ENCODE measurements at places on chromosomes 7 and 10.

- DNase-seq, result no peak
Measured at GRCh38 chr7:109901926-109902325, 1189.0 kb upstream of the LRRN3 start.

GRCh38 chr10:78963074-78964034 lies 105.4 kb upstream of the ZMIZ1 start:
- no peak for DNase-seq

- DNase-seq, result peak; percentile 33
Measured at GRCh38 chr10:93080350-93081046, 6.8 kb downstream of the CYP26A1 start.

- DNase-seq, result no peak
Measured at GRCh38 chr10:86188796-86189558, 177.6 kb downstream of the GRID1 start.

GRCh38 chr10:131937836-131938235 lies 37.0 kb downstream of the PPP2R2D start:
- DNase-seq, result no peak

- DNase-seq, result no peak
Measured at GRCh38 chr10:34880817-34881216, 65.7 kb upstream of the PARD3 start.

DNA sequence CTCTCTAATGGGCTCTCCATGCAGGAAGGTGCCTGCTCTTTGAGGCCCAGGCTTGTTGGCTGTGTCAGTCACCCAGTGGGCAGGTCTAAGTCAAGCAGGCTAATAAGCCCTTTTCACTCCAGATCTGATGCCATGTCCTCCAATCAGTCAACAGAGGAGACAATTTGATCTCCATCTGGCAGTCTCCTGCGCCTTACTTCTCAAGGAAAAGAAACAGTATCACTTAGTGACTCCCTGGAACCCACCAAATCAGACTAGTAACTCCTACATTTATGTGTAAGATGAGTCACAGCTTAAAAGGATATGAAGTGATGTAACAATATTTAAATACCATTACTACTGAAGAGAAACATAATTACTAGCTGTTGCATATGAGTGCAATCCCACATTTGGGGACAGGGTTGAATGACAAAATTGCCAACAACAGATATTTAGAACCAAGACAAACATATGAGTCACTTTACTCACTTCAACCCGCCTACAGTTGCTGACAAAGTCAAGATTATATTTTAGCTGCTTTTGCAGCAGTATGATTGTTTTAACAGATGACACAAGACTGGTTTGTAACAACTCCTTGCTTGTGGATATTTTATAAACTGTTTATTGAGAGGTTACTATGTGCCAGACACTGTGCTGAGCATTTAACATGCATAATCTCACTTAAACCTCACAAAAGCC lies 72.1 kb downstream of the USP6NL start:
- DNase-seq, result no peak

DNA sequence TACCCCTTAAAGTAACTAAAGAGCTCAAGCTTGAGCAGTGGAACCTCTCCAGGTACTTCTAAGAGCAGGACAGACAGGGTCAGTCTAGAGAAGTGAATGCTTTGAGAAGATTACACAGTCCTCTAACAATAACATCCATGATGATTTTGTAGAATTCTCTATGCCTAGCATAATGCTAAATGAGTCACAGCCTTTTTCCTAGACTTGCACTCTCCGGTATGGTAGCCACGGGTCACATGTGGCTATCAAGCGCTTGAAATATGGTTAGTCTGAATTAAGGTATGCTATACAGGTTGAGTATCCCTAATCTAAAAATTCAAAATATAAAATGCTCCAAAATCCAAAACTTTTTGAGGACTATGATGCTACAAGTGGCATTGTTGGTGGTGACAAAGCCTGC lies 166.6 kb upstream of the MKLN1 start:
- no peak for DNase-seq

DNA sequence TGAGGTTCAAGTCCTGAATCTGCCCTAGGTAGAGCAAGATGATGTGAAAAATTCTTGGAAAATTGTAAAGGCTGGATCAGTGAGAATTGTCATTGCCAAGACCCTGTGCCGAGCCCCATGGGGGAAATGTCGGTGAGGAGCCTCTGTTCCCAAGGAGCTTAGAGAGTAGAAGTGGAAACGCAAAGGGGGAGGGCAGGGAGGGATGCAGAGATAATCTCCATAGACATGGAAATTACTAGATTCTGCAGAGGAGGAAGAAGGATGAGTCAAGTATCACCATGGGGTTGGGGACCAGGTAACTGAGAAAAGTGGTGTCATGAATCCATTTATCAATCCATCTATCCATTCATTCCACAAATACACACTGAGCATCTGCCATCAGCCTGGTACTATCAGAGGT lies 26.0 kb downstream of the DUSP5 start:
- DNase-seq, result no peak

DNA sequence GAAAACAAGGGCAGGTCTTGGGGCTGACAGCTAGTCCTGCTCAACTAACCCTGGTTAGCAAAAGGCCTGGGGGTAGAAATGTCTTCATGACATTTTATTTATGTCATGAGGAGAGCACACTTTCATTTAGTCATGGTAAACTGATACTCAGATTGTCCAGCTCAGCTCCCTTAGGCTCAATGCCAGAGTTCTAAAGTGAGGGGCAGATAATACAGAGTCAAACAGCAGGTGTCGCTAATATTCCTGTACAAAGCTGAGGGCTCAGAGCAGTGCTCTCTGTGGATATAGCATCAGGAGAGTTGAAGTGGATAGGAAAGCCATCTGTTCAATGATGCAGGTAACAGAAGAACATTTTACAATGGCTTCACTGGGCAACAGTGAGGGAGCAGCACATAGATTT lies 26.8 kb upstream of the CALCR start:
- DNase-seq, result no peak

DNA sequence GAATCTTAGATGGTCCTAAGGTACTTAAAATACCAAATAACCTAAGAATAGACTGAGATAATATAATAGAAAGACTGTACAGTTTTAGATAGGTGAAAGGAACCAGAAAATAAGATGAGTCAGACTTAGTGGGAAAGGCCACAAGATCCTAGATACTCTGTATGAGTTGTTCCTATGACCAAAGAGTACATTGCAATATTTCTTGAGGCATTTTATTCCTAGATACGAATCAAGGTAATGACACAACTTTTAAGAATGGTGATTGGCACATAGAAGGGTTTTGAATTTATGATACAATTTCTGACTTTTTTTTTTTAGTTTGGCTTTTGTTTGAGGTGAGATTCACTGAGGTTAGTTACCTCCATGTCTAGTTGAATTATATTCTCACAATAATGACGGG lies 30.2 kb downstream of the MGAM start:
- DNase-seq, result no peak

DNA sequence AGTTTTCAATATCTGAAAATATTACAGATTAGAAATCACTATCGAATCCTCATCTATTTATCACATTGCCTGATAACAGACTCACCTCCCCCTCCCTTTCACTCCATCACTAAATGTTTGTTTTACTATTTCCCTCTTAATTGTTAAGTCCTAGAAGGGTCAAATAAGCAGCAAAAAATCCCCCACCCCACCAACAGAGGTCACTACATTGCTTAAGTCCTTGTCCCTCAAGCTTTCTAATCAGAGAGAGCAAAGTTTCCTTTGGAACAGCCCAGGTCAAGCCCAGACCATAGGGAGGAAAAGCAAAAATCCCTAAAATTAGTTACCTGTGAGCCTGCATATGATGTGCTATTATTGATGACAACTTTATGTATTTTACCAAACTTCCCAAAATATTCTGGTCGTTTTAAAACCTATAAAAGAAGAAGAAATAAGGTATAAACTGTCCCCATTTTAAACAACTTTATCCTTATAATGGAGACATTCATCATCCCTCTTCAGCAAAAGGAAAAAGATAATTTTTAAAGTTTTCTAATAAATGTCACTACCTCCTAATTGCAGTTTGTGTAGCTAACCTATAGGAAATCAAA lies 95.0 kb downstream of the CNOT4 start:
- no peak for DNase-seq

GRCh38 chr10:10482613-10483012 lies 535.1 kb upstream of the CELF2 start:
- no peak for DNase-seq

DNA sequence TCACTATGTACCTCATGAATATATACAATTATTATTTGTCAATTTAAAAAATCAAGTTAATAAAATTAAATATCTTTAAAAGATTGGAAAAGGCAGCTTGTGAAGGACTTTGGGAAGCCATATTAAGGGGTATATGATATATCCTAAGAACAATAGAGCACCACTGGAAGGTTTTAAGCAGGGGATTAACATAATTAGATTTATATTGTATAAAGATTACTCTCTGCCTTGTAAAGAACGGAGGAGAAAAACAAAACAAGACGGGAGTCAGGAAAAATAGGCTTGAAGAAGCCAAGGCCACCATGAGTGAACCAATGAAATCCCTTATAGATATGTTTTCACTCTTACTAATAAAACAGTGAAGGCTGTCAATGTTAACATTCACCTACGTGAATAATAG lies 11.1 kb upstream of the CNNM1 start:
- no peak for DNase-seq

DNA sequence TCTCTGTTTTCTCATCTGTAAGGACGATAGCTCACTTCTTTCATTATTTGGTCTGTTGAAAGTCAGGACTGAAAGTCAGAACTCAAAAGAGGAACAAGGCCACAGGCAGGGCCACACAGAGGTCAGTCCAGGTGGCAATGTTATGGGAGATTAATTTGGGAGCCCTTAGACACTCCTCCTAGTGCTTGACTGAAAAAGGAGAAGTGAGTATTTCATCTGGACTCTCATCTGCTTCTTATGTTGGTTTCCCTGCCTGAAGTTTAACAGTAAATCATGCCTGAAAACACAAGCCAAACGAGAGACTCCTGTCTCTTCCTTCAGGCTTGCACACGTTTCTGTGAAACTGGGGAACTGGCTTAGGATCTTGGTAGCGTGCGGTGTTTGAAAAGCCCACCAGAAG lies 248.5 kb downstream of the BUB3 start:
- no peak for DNase-seq

- no peak for DNase-seq
Measured at GRCh38 chr10:11616021-11616420, 4.6 kb upstream of the USP6NL start.

DNA sequence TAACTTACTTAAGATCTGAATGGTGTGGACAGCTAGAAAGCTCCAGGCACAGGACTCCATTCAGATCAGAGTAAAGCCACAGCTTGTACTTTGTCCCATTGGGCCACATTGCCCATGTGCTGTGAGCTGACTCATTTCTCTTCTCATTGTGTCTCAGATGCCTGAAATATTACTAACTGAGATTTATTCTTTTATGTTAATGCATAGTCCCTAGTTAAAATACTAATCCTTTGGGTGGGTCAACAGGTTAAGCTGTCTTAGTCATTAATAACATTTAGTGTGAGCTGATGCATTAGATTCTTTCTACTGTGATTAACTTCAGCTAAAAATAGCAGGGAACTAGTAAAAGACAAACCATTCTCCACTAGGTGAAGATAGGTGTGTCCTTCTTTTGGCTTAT lies 104.7 kb upstream of the ARMC3 start:
- no peak for DNase-seq

DNA sequence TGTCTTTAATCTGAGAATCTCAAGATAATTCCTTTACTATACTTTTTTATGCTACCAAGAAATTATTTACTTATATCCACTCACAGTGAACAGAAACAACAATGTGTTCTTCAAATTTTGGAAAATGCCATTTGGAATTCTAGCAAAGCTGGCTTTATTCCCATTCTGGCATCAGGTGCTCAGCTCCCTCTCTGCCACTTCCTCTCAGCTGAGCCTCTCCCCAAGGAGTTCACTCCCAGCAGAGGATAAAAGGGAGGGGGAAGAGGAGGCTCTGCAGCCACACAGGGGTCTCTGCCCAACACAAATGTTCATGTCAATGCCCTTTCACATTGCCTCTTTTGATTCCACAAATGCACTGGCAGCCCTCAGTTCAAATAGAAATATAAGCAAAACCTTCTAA lies 116.9 kb downstream of the CPEB3 start:
- no peak for DNase-seq

- DNase-seq, result no peak
Measured at GRCh38 chr10:7458556-7458955, 47.7 kb upstream of the SFMBT2 start.

DNA sequence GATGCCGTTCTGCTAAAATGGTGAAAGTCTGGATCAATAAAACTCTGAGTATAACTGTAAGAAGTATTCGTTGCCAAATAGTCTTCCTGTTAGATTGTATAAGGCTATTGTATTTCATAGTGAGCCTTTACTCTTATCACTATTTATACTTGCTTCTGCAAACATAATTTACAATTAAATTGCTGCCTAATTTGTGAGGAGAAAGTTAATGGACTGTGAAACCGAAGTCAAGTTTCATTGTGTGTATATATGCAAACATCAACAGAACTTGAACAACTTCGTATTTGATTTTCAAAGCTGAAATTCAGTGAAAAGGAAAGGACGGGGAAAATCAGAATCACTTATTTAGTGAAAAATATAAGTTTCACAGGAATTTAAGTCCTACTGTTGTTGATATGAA lies 135.9 kb upstream of the CCDC6 start:
- DNase-seq, result no peak

- no peak for DNase-seq
Measured at GRCh38 chr7:12896316-12896715, 208.9 kb downstream of the ARL4A start.

DNA sequence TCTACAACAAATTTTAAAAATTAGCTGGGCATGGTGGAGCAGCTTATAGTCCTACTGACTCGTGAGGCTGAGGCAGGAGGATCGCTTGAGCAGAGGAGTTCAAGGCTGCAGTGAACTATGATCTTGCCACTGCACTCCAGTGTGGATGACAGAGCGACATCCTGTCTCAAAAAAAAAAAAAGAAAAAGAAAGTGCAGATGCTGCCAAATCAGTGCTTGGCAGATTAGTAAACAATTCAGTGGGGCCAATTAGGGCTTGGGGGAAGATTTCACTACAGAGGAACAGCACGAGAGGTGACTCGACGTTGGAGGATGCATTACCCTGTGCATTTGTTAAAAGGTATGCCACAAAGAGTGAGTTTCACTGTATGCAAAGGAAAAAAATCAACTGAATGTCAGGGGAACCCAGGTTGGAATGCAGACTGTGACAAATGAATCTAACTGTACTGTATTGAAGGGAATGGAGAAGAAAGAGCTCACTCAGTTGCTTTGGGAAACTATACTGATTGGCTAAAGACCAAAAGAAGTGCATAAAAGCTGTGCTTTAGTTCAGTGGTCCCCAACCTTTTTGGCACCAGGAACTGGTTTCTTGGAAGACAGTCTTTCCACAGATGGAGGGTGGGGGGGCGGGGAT lies 31.6 kb downstream of the GARIN1A start:
- DNase-seq, result no peak

DNA sequence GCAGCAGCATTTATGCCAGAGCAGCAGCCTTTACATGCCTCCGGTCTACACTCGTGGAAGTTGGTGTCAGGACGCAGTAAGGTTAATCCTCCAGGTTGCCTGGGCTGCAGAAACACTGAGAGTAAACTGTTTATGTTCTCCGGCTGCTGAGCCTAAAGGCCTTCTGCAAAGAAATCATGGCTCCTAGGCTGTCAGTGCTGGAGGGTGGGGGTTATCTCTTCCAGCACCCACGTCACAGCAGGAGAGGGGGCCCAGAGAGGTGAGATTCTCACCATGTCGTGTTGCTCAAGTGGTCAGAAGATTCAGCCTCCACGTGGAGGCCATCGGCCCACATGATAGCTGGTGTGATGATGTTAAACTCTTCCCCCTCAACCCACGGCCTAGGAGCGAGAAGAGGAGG lies 41.2 kb downstream of the COL13A1 start:
- no peak for DNase-seq

GRCh38 chr7:28955718-28956607 lies 2.2 kb downstream of the TRIL start:
- peak; percentile 39 for DNase-seq

GRCh38 chr7:157002819-157003421 lies 7.5 kb downstream of the MNX1 start:
- DNase-seq, result no peak
